Ovary (tissue), 10 donors: ENCODE measurements at places on chromosomes 12 and 14. TPM values are rescaled to one million over a fixed set of nuclear protein-coding genes. Genes with fewer than 3 reads are reported as not detected.

The PRPH gene
- 0.15 TPM for total RNA-seq

The KRT3 gene
- not detected for total RNA-seq

The TAS2R42 gene
- not detected for total RNA-seq

- H3K4me3 ChIP-seq: no peak overlapping the region
- H3K27ac ChIP-seq: no peak overlapping the region
- no peak for DNase-seq
- no peaks in the 10 kb centered on the region for H3K27me3 ChIP-seq
- peaks cover 6% of the 10 kb centered on the region for H3K4me1 ChIP-seq
- no peaks in the 10 kb centered on the region for H3K36me3 ChIP-seq
Measured at GRCh38 chr14:91269076-91269991, 24.8 kb upstream of the GPR68 start.

- no peak overlapping the region for H3K4me3 ChIP-seq
- H3K27me3 ChIP-seq: no peaks in the 10 kb centered on the region
- no peak for DNase-seq
- no peaks in the 10 kb centered on the region for H3K36me3 ChIP-seq
- no peak overlapping the region for H3K27ac ChIP-seq
Measured at GRCh38 chr12:57775563-57776246, 3.3 kb downstream of the EEF1AKMT3 start.
